ENCODE measurements at places on chromosomes 11 and 22. TPM values are rescaled to one million over a fixed set of nuclear protein-coding genes. Genes with fewer than 3 reads are reported as not detected.

OR52I1 gene
- polyA plus RNA-seq: 0.23 TPM

MS4A5 gene
- polyA plus RNA-seq: not detected

MRGPRX3 gene
- not detected for polyA plus RNA-seq

RFPL3 gene
- not detected for polyA plus RNA-seq

DNA sequence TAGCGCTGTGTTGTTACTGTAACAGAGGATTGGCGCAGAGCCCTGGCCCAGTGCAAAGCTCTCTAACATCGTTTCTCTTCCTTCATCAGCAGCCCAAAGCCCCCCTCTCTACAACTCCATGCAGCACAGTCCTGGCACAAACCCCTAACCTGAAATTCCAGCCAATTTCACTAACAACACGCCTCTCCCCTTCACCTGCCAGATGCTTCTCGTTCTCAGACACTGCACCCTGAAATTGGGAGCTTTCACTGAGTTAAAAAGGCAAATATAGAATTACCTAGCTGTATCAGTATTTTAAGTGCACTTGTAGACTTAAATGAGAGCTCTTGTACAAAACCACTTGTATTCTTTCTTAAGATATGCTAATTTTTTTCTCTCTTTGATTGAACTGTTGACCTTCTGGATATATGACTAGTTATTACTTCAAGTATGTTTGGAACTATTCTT is 16.3 kb downstream of the GRAP2 start:
- H3K4me1 ChIP-seq: peaks cover 98% of the 10 kb centered on the region
- H3K4me3 ChIP-seq: no peak overlapping the region
- H3K27ac ChIP-seq: peak overlapping the region; percentile 55
- no peaks in the 10 kb centered on the region for H3K27me3 ChIP-seq
- DNase-seq: no peak
- H3K36me3 ChIP-seq: no peaks in the 10 kb centered on the region

DNA sequence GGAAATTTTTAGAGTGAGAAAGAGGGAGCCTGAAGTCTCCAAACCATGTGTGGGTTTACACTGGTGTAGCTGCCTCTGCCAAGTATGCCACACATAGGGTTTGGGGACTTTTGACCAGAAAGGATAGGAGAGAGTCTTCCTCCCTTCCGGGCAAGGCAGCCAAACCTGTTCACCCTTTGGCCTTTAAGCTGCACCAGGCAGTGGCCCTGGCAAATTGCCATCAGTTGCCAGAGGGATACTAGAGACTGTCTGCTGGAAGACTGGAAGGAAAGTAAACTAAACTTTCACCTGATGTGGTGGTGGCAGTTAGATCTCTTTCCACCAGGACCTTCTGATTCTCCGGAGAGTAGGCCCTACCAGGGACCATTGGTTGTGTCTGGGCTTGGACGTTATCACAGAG is 1263.2 kb downstream of the FAM181B start:
- H3K27me3 ChIP-seq: no peaks in the 10 kb centered on the region
- no peaks in the 10 kb centered on the region for H3K36me3 ChIP-seq
- H3K27ac ChIP-seq: no peak overlapping the region
- H3K4me1 ChIP-seq: no peaks in the 10 kb centered on the region
- no peak overlapping the region for H3K4me3 ChIP-seq
- DNase-seq: no peak

DNA sequence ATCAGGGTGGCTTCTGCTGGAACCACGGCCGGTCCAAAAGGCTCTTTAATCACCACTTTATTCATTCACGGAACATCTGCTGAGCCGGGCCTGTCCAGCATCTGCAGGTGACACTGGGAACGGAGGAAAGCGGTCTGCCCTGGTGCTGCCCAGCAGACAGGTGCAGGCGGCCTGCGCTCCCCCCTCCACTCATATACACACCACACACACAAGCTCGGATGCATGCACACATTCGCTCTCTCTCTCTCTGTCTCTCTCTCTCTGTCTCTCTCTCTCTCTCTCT is 736.9 kb downstream of the BRD1 start:
- no peak for DNase-seq
- H3K4me3 ChIP-seq: no peak overlapping the region
- H3K27me3 ChIP-seq: no peaks in the 10 kb centered on the region

- no peak overlapping the region for H3K27ac ChIP-seq
- H3K4me1 ChIP-seq: no peaks in the 10 kb centered on the region
- no peak overlapping the region for H3K4me3 ChIP-seq
- H3K36me3 ChIP-seq: no peaks in the 10 kb centered on the region
- H3K27me3 ChIP-seq: no peaks in the 10 kb centered on the region
- DNase-seq: no peak
These were observed 290.0 kb upstream of the LARGE1 start for GRCh38 chr22:34210301-34210700.

- DNase-seq: peak; percentile 59
- no peaks in the 10 kb centered on the region for H3K4me1 ChIP-seq
- peaks cover 4% of the 10 kb centered on the region for H3K27me3 ChIP-seq
- H3K27ac ChIP-seq: no peak overlapping the region
- no peak overlapping the region for H3K4me3 ChIP-seq
These were observed 179.2 kb upstream of the ZBED5 start for GRCh38 chr11:11036848-11037732.

GRCh38 chr11:57649826-57650738 is at the start of gene YPEL4:
Gene YPEL4, minus strand, starts transcription at chr11:57649912. Its CDS starts 2,805 bp downstream, at chr11:57647107.
- peak within 1 kb of the TSS; percentile 10 for H3K27ac ChIP-seq
- H3K4me3 ChIP-seq: peak within 1 kb of the TSS; percentile 37
- H3K27me3 ChIP-seq: peaks cover 37% of the 10 kb centered on the region
- no peaks in the 10 kb centered on the region for H3K36me3 ChIP-seq

DNA sequence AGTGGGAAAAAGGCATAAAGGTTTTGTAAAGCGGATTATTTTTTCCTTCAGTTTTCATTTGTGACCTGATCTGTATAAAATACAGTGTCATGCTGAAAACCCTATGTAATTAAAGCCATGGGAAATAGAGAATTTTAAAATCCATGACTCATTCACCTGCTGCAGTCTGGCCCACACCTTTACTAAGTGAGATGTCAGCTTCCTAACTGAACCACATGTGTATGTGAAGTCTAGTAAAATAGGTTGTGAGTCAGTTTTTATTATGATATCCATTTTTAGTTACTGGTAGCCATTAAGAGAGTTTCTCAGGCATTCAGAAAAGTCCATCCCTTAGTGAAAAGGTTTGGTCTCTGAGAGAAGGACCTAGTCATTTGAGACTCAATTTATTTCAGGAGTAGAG is 60.9 kb downstream of the TRIM44 start:
- no peak for DNase-seq
- no peaks in the 10 kb centered on the region for H3K27me3 ChIP-seq
- no peaks in the 10 kb centered on the region for H3K4me1 ChIP-seq
- no peak overlapping the region for H3K27ac ChIP-seq
- no peak overlapping the region for H3K4me3 ChIP-seq
- peaks cover 12% of the 10 kb centered on the region for H3K36me3 ChIP-seq

GRCh38 chr11:70522593-70523311 is 124.4 kb downstream of the CTTN start:
- no peak for DNase-seq
- no peaks in the 10 kb centered on the region for H3K36me3 ChIP-seq
- no peaks in the 10 kb centered on the region for H3K27me3 ChIP-seq
- H3K4me3 ChIP-seq: no peak overlapping the region
- no peak overlapping the region for H3K27ac ChIP-seq

GRCh38 chr11:94658386-94658785 is 91.2 kb downstream of the PIWIL4 start:
- H3K27me3 ChIP-seq: no peaks in the 10 kb centered on the region
- H3K27ac ChIP-seq: no peak overlapping the region
- DNase-seq: no peak
- no peaks in the 10 kb centered on the region for H3K4me1 ChIP-seq
- H3K4me3 ChIP-seq: no peak overlapping the region

GRCh38 chr11:88308576-88308975 is 29.0 kb downstream of the CTSC start:
- peaks cover 21% of the 10 kb centered on the region for H3K36me3 ChIP-seq
- H3K27me3 ChIP-seq: no peaks in the 10 kb centered on the region
- no peak for DNase-seq
- peaks cover 1% of the 10 kb centered on the region for H3K4me1 ChIP-seq
- no peak overlapping the region for H3K27ac ChIP-seq
- H3K4me3 ChIP-seq: no peak overlapping the region

DNA sequence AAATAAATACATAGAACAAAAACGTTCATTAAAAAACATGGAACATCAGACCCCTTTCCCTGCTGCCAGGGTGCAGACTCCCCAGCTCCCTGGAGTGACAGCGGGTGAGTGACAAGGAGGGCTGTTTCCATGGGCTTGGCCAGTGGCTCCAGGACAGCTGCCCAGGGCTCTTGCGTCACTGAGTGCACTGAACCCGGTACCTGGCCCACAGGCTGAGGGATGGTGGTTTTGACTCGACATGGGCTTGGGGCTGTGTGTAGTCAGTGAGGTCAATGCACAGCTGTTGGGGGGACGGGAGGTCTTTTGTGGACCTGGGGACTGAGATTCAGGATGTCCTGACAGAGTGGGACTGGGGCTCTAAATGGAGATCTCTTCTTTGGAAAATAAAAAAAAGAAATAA is 142.1 kb upstream of the B3GAT1 start:
- H3K36me3 ChIP-seq: no peaks in the 10 kb centered on the region
- H3K4me3 ChIP-seq: no peak overlapping the region
- no peak for DNase-seq
- no peaks in the 10 kb centered on the region for H3K27me3 ChIP-seq

GRCh38 chr11:3962406-3962840 is 107.0 kb downstream of the STIM1 start:
- no peak for DNase-seq
- peaks cover 51% of the 10 kb centered on the region for H3K4me1 ChIP-seq
- no peak overlapping the region for H3K27ac ChIP-seq
- H3K27me3 ChIP-seq: no peaks in the 10 kb centered on the region
